Anterior cingulate cortex (tissue), 58 donors: ENCODE measurements at places on chromosomes 6 and 20.

DNA sequence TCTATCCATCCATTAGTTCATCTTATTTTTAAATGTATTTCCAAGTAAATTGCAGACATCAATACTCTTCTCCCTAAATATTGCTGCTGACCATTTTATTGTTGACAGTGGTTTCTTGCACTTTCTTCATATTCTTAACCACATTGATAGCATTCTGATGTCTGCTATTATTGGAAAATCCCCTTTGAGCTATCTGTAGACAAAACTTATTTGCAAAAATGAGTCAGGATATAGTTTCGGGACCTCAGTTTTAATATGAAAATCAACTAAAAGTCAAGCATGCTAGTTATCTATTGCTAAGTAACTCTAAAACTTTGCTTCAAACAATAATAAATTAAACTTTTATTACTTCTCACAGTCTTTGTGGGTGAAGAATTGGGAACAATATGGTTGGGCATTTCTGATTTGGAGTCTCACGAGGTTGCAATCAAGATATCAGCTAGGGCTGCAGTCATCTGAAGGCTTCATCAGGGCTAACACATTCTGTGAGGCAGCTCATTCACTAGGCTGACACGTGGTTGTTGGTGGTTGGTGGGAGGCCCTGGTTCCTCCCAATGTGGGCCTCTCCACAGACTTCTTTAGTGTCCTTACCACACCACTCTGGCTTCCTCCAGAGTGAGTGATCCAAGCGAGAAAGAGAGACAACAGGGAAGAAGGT, 32.7 kb downstream of the CD109 start:
- DNase-seq, result no peak

DNA sequence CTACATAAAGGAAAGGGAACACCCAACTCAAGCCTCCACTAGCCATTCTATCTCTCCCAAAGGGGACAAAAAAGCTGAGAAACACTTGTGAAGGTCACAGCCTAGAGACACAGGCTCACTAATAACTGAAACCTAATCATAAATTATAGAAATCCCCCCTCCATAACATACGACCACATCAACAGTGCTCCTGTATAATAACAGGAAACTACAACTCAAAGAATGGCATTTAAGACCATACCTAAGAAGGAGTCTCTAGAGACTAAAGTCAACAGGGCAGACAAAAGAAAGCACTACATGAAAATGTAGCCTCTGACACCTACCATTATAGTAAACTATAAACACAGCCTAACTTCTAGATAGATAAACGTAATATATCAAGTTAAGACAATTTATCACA, 82.7 kb downstream of the THEMIS start:
- no peak for DNase-seq

- DNase-seq, result no peak
These were observed 5.6 kb upstream of the MBOAT1 start for GRCh38 chr6:20217891-20218290.

DNA sequence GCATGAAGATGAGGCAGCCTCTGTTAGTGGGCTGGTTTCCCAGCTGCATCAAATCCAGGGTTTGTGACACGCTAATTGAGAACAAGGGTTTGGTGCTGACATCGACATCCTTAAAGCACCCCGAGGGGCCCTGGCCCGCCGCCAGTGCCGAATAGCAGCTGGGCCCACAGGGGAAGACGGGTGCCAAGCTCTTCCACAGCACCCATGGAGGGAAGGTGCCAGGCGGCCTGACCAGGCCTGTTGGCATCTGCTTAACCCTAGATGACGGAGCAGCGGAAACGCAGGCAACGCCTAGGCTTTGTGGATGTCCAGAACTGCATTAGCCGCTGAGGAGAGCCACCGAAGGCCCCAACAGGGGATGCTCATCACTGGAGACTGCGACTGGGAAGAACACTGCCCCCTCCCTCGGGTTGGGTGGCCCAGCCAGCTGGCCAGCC, 16.0 kb downstream of the UQCC2 start:
- DNase-seq, result no peak

- no peak for DNase-seq
These were observed 6.1 kb upstream of the TMEM200A start for GRCh38 chr6:130359736-130360135.

DNA sequence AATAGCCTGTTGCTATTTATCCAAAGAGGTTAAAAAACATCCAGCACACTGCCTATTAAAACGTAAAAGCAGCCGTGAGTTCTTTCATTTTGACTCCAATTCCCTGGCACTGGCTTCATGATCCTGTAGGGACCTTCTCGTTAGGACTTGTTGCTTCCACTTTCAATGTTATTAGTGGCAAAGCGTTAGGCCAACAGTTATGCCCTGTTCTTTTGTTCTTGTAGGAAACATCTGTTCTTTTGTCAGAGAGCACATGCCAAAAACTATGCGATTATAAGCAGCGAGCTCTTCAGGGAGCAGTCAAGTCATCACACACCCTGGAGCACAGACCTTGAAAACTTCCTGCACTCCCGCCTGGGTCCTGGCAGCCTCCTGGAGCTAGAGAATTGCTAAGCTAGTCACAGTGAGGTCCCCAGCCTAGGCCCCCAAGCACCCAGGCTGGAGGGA, 609.5 kb upstream of the ARID1B start:
- no peak for DNase-seq

- no peak for DNase-seq
These were observed 84.4 kb downstream of the SYNE1 start for GRCh38 chr6:152552616-152553209.

DNA sequence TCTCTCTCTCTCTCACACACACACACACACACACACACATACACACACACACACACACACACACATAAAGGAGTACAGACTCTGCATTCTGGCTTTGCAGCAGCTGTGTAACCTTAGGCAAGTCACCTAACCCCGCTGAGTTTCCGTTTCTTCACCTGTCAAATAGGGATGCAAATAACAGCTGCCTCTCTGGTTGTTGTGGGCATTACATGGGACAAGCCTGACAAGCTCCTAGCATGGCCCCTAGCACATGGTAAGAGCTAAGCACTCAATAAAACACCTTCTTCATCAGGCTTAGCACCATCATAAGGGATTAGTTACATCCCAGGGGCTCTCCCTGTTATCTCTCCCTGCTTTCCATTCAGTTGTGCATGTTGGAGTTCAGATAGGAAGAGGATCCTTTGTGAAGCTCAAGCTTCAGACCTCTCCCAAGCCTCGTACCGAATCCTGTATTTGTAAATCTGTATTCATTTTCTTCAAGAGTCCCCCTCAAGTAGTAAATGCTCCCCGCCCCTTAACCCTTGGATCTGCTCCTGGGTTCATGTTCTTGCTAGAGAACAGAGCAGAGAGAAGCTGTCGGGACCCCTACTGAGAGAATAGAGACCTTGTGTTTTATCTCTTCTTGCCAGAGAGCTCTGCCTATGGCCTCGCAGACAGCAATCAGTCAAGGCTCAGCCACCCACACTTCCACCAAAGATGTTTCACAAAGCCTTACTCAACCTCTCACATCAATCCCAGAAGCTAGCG, 2.2 kb downstream of the SLC13A3 start:
- DNase-seq, result no peak

DNA sequence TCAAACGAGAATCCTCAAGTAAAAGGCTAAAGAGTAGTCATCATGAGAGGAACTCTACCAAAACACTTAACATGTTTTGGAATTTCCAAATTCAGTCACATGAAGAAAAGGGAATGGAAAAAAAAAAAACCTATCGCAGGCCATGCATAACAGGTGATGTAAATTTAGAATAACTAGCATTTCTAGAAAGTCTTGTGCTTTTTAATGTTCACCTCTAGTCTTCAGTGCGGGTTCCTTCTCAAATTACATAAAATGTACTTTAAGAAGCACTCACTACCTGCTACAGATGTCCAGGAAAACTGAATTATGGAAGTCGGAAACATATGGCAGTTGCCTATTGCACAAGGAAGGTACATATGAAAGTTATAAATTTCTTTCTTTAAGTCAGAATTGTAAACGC, 6.1 kb upstream of the TBX18 start:
- DNase-seq, result no peak

DNA sequence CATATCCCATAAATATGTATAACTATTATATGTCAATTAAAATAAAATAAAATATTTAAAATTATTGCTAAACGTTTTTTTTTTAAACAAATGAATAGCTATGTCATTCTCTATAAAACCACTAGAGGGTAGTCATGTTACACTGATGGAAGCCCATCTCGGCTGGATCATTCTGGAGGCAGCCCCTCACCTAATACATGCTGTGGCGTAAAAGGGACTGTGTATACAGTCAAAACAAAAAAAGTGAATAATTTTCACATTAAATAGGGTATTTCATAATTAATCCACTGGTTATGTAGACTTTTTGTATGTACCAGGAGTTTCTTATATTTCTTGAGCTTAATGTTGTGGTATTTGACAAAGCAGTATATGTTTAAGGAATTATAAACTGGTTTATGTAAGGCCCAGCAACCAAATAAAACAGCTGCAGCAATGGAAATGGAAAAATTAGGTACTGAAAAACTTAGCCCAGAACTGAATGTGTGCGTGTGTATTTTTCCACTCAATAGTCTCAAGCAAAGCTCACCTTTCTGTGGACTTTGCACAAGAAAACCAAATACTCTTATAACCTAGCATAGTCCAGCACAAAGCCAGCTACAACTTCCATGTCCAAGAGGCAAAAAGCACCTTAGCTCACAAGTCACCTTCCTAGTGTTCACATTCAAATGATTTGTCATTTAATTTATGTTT, 81.7 kb downstream of the COL9A1 start:
- DNase-seq, result no peak

DNA sequence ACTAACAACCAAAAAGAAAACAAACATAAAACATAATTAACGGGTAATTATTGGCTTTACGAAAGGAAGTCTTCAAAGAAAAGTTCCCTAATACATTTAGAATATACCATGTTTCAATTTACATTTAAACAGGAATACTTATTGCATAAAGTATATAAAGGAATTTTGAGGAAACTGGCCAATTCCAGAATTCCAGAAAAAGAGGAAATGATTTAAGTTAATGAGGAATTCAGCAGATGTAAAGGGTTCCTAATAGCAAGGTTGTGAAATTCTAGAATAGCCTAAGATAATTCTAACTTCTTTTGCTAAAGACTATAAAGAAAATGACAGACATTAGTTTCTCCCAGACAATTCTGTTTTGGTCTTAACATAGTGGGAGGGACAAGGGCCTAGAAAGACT, 35.0 kb downstream of the DTNBP1 start:
- no peak for DNase-seq

- DNase-seq, result no peak
These were observed 19.5 kb upstream of the TMX4 start for GRCh38 chr20:8039042-8039441.

DNA sequence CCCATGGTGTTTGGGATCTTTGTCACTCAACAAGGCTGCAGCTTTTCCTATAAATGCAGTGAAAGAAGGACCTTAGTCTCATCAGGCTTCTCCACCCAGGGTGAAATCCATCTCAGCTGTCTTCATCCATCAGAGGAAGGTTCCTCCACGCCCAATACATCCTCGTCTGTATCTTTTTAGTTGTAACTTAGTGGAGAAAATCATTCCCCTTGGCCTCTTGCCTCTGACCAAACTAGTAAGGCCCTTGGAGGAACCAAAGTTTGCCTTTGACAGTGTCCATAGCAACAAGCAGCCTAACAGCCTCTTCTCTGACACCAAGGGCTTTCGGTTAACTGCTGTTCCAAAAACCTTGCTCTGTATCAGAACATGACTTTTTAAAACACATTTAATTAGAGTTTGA, 230.3 kb upstream of the ECI2 start:
- no peak for DNase-seq

DNA sequence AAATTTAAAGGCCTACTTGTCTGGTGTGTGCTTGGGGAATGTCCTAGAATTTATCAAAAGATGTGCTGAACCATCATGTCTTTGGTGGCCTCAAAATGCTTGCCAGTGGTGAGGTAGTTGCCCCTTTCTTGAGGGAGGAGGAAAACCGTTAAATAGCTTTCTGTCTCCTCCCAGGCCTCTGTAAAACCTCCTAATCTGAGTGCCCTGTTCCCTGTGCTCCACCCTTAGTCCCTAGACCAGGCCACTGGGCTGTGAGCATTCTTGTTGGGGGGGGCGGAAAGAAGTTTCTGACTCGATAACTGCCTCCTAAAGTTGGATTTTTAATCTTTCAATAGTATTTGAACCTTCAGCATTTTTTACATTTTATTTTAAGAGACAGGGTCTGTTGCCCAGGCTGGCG, 23.1 kb downstream of the JARID2 start:
- no peak for DNase-seq

- no peak for DNase-seq
These were observed 23.3 kb upstream of the PHACTR3 start for GRCh38 chr20:59580991-59581401.

DNA sequence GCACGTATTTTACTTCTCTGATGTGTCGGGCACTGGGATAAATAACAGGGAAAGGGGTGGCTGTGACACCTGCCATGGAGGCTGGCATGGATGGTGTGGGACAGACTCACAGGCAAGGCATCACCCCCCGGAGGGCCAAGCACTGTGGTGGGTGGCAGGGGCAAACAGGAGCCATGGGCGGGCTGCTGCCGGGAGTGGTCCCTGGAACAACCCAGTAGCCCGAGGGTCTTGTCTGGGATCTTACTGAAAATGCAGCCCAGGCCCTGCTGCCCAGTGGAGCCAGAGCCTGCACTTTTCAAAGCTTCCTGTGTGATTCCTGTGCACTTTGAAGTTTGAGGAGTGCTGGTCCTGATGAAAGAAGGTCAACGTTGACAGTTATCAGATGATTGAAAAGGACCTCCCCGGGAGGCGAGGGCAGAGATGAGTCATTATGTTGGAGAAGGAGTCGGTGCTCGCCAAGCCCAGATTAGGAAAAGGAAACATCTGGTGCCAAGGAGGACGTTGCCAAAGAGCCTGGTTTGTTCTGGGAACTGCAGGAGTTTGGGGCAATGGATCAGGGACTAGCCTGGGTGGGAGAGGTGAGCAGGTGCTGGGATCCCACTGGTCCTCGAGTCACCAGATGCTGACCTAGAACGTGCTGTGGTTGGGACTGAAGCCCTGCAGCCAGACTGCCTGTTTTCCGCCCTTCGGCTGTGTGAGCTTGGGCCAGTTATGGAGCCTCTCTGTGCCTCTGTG, 130.0 kb upstream of the GGTLC1 start:
- DNase-seq, result no peak

- DNase-seq, result no peak
These were observed 40.5 kb downstream of the SCP2D1 start for GRCh38 chr20:18853946-18854646.

DNA sequence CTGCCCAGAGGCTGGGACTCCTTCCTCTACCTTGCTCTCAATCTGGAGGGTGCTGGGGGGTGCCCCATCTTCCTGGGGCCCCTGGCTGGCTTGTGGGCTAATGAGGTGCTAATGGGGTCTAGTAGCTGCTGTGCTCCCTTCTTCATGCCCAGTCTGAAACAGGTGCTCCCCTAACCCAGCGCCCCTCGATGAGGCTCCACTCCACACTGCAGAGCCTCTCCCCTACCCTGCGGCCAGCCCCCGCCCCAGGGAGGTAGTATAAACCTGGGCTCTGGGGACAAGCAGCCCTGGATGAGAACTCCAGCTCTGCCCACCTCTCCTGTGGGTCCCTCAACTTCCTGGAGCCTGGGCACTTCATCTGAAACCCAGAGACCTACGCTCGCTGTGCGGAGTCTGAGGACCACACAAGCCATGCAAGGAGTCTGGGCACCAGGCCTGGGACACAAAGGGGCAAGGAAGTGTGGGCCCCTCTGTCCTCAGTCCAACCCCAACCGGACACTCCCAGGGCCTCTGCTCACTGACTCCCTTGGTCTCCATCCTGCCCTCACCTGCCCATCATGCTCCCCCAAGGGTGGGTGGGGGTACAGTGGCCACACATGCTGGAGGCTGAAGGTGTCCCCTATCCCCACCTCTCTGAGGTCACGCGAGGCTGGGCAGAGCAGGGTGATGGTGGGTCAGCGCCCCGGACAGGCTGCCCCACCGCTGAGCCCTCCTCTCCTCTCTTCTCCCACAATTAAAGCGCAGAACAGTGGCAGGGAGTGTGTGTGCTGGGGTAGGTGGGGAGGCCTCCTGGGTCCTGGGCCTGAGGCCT, 6.1 kb downstream of the RPL10A start:
- no peak for DNase-seq
